ACHN (cell line): ENCODE measurements at places on chromosomes 16 and 17.

- DNase-seq, result peak; percentile 25
These were observed 26.8 kb upstream of the MTMR4 start for GRCh38 chr17:58541249-58541648.

- no peak for DNase-seq
These were observed 166.3 kb upstream of the FOXF1 start for GRCh38 chr16:86343796-86344585.

- DNase-seq, result no peak
These were observed 64.5 kb downstream of the TANGO6 start for GRCh38 chr16:68907781-68908181.

GRCh38 chr16:15768201-15768600 lies 88.6 kb downstream of the MYH11 start:
- no peak for DNase-seq

DNA sequence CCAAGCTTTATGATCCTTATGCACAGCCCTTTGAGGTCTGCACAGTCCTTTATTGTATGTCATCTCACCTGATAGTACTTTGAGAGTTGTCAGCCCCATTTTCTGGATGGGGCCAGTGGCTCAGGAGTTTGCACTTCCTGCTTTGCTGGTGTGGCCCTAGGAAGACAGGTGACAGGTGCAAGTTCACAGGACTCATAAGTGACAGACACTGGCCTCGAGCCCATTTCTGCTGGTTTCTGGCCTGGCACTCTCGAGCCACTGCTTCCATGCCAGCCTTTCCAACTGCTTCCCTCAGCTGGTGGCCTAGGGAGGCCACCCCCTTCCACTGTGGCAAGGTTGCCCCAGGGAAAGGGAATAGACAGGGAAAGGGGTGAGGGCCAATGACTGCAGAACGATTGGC lies 84.4 kb upstream of the CCL1 start:
- no peak for DNase-seq

- DNase-seq, result no peak
These were observed 2.2 kb upstream of the AURKB start for GRCh38 chr17:8212312-8213180.

DNA sequence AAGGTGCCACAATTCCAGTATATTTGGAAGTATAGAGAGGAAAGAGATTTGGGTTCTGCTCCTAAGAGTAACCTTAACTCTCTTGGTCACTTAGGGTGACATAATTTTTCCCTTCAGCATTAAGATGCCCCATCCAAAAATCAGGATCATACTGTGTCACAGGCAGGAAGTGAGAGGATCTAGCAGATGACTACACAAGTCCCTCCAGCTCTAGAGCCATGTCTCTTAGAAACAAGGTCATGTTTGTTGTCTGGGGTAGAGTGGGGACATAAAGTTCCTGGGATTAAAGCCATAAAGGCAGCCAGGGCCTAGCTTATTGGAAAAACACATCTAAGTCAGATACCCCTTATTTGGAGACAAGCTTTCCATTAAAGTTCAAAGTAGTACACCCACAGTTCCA lies 2.7 kb downstream of the CCL8 start:
- no peak for DNase-seq

GRCh38 chr17:6683730-6684459 lies 29.3 kb downstream of the SLC13A5 start:
- no peak for DNase-seq

- DNase-seq, result no peak
These were observed 26.9 kb downstream of the RANBP10 start for GRCh38 chr16:67779256-67780014.

DNA sequence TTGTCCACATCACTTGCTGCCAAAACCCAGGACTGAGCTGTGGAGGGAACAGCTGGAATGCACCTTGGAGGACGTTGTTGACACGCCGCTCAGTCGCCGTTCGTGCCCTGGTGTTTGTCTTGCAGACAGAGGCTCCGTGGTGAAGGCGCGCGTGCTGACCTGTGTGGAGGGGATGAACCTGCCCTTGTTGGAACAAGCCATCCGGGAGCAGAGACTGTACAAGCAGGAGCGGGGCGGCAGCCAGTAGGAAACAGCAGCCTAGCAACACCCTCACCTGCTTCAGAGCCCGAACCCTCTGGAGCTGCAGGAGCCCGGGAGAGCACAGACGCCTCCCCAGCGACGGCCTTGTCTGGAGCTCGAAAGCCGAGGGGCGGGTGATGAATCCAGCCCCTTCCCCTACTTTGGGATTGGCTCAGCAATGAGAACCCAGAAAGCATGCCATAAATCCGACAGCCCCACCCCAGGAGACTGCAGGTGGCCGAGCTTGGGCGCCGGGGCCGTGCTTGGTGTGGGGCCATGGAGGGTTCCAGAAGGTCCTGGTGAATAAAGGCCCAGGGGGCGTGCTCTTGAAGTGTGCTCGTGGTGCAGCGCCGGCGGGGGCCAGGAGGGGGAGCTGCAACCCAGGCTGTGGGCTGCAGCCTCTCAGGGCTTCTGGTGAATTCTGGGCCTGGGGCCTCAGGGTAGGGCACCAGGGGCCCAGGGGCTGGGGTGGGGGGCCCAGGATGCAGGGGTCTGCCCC lies 470 bp upstream of the CDK3 start:
- peak; percentile 61 for DNase-seq

- no peak for DNase-seq
These were observed 34.5 kb downstream of the SLC39A11 start for GRCh38 chr17:73058022-73058421.

GRCh38 chr17:48241131-48241591 lies 133.6 kb downstream of the SNX11 start:
- peak; percentile 87 for DNase-seq

- DNase-seq, result peak; percentile 95
These were observed at the start of gene YPEL2 for GRCh38 chr17:59331129-59331928. YPEL2 (plus strand) TSS chr17:59331655; CDS start chr17:59353410, 21,755 bp downstream.

GRCh38 chr16:47446431-47446830 lies 14.4 kb downstream of the ITFG1 start:
- DNase-seq, result no peak

DNA sequence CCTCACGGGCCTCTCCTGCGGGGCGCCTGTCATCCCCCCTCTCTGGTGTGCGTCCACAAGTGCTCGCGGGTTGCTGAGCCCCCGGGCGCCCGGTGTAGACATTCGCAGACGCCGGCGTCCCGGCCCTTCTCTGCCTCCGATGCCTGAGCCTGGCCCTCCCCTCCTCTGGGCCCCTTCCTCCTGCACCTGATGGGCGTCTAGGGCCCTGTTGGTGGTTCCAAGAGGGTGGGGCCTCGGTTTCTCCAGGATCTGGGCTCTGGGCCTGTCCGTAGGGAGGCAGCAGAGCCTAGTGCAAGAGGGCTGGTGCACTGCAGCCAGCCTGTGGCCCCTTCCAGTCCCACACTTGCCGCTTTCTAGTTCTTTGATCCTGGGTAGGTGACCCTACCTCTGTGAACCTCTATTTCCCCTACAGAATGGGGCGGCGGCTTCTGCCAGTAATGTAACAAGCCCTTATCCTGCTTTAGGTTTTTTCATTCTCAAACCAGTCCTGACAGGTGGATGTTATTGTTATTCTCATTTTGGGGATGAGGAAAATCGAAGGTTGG lies 623 bp downstream of the E4F1 start:
- DNase-seq, result peak; percentile 65

DNA sequence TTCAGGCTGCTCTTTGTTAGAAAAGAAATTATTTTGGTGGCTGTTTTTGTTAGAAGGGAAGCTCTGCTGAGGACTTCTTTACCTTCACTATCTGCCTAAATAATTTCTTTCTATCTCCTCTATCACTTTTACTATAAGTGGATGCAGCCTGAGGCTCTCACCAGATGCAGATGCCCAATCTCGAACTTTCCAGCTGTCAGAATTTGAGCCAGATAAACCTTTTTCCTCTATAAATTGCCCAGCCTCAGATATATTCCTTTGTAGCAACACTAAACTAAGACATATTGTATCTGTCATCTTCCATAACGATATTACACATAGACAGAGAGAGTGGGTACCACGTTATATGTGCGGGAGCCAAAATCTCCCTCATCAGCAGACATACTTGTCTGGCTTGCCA lies 15.7 kb upstream of the CDH8 start:
- no peak for DNase-seq

DNA sequence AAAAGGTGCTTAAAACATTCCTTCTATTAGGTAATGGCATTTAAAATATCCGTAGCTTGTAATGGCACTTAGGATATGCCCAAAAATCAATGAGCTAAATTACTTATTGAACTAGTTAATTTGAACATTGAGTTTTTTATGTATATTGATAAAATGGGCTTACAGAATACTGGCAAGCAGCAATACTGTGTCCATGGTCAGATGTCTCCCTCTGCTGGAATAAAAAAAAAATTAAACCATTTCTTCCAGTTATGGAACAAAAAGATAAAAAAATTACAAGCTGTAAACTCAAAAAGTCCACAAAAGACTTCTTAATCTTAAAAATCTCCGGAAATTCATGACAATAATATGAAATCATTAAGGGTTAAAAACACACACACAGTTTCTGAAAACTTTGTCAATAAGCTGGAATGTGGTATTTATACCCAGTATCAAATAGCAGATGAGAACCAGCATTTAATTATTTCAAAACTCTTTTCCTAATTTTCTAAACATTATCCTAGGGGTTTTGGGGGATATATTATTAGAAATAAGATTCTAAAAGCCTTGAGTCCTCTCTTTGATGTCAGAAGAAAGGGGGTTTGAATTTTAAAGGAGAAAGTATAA lies 21.5 kb upstream of the PSMD7 start:
- peak; percentile 43 for DNase-seq

DNA sequence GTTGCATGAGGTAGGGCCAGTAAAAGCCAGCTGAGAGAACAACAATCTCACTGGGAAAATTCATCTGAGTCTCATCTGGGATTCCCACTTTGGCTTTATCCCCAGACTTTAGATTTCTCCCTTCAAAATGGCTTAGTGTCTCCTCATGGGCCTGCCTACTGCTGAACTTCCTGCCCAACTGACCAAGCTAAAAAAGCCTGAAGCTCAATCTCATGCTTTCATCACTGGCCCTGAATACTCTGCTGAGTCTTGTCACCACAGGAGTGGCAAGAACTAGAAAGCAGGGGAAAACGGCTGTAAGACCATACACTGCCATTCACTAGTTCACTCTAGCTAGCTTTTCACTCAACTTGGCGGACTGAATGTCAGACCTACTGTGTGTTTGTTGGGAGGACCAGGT lies 96.4 kb upstream of the NOG start:
- no peak for DNase-seq

- no peak for DNase-seq
These were observed 49.1 kb downstream of the STAT5A start for GRCh38 chr17:42337442-42337841.

DNA sequence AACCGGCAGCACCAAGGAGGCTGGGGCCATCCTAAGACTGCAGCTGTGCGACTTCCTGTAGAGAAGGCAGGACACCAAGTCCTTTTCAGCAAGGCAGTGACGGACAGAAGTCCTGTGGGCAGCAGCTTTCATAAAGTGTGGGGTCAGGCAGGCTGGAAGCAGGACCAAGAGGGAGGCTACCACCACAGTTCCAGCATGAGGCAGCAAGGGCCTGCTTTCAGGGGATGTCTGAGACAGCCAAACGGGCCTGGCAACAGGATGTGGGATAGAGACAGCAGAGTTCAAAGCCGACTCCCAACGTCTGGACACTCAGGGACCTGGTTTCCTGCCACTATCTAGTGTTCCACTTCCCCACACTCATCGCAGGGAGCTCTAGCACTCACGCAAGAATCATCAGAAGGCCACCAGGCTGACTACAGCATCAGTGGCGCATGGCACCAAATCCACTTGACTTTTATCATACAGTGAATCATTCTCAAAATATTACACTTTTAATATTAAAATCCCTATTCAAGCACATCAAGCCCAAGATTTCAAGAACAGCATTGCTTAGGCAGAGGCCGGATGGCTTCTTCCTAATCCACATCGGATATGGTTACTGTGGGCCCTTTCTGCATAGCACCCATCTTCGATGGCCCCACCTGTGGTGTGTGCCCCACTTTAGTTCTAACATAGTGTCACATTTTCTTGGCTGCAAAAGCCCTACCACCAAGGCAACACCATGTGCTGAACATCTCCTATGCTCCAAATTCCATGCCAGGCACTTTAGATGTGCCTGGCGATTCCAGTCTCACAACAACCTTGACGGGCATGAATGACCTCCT lies 5.2 kb downstream of the USP7 start:
- DNase-seq, result peak; percentile 11

GRCh38 chr17:28469376-28469775 lies 4.1 kb upstream of the SLC13A2 start:
- DNase-seq, result no peak

DNA sequence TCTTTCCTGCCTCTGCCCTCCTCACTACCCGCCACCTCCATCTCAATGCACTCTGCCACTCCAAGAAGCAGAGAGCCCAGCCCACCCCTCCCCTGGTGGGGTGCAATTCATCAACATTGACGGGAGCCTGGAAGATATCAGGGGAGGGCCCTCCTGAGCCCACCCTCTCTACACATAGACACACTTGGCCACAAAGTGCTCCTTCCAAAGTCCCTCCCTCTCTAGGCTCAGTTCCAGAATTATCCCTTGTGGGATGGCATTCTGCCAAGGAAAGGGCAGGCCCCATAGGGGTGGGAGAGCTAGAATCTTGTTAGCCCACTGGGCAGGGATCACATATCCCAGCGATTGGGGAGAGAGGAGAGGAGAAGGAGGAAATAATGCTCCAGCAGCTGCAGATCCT lies 66.2 kb downstream of the TMEM132E start:
- DNase-seq, result no peak

GRCh38 chr16:19967963-19968362 lies 83.3 kb upstream of the GPRC5B start:
- no peak for DNase-seq

DNA sequence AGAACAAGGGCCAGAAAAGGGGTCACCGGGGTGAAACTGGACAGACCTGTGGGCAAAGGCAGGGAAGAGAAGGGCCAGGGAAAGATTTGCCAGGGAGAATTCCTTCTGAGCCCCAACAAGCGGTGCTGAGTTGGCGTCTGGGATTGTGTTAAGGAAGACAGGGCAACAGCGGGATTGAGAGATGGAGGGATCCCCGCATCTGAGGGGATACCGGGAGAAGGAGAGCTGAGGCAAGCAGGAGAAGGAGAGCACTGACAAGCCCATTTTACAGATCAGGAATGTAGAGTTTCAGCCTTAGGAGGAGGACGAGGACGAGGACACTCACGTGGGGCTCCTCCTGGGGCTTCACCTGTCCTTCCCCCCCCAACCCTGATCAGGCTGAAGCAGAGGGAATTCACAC lies 998 bp upstream of the ABCC3 start:
- no peak for DNase-seq

GRCh38 chr17:77132411-77133086 lies 8.2 kb upstream of the SEC14L1 start:
- no peak for DNase-seq

GRCh38 chr17:1146561-1147265 lies 33.1 kb downstream of the ABR start:
- no peak for DNase-seq

DNA sequence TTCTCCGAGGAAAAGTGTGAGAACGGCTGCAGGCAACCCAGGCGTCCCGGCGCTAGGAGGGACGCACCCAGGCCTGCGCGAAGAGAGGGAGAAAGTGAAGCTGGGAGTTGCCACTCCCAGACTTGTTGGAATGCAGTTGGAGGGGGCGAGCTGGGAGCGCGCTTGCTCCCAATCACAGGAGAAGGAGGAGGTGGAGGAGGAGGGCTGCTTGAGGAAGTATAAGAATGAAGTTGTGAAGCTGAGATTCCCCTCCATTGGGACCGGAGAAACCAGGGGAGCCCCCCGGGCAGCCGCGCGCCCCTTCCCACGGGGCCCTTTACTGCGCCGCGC lies at the start of gene ERBB2:
ERBB2 (plus strand) TSS at position 247 of the 330 bp plus-strand sequence. CDS start 175 bp downstream, outside the sequence.
- peak; percentile 82 for DNase-seq

- DNase-seq, result no peak
These were observed 9.7 kb downstream of the TVP23A start for GRCh38 chr16:10808850-10809249.
